ENCODE measurements at places on chromosomes 6 and 20. TPM values are rescaled to one million over a fixed set of nuclear protein-coding genes. Genes with fewer than 3 reads are reported as not detected.

RAB5IF gene
- 61.6 TPM for total RNA-seq

ADGRB3 gene
- 1.7 TPM for total RNA-seq

VSX1 gene
- total RNA-seq: 0.38 TPM

MYO6 gene
- total RNA-seq: 6.5 TPM

LGSN gene
- total RNA-seq: not detected

RSPH3 gene
- total RNA-seq: 10.1 TPM

- DNase-seq: no peak
Observed at GRCh38 chr20:48745330-48745729, 82.5 kb downstream of the PREX1 start.

DNA sequence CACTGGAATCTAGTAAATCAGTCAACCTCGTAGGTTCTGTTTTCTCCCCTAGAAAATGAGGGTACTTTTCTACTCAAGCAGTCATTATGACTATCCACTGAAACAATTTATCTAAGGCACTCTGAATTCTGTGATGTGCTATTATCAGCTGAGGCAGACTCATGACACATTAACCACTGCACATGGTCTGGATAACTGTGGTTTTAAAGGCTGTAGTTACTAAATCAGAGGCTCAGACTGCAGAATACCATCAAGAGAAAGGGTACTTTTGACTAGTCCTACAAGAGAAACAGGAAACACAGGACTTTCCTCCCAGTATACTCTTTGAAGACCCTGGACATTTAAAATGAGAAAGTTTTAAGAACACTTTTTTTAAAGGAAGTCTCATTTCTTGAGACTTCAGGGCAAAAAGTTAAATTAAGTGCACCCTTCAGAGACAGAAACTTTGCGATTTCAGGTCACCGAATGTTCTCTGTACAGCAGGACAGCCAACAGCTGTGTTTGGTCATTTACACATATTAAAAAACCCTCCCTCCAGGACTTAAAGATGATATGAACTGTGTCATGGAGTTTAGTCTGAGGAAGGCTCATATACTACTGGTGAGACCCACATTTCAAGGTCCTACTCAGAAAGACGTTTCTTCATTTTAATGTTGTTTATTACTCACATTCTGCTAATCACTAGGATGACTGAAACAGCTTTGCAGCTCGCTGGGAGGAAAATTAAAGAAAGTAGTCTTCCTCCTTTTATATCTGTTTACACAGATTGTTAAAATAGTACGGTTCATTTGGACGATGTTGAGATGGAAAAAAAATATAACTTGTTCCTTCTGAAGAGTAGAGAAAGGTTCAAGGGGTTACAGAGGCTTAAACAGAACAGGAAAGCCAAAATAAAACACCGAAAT is 19.9 kb downstream of the ATXN1 start:
- no peak for DNase-seq

- DNase-seq: no peak
Observed at GRCh38 chr6:114085211-114085610, 114.3 kb upstream of the HDAC2 start.

GRCh38 chr6:39181826-39182225 is 47.4 kb downstream of the KCNK5 start:
- DNase-seq: no peak

DNA sequence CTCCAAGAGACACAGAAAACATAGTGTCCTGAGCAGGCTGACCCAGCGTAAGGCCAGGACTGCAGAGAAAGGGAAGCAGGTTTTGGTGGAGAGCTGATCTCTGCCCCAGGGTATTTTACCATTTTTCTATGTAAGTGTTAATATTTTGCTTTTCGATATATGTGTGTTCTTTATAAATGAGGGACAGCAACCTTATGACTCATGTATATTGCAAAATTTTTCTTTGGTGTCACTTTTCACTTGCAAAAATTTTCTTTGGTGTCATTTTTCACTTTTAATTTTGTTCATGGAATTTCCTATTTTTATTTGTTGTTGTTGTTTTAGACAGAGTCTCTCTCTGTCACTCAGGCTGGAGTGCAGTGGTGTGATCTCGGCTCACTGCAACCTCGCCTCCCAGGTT is 34.6 kb upstream of the PXDC1 start:
- DNase-seq: no peak

DNA sequence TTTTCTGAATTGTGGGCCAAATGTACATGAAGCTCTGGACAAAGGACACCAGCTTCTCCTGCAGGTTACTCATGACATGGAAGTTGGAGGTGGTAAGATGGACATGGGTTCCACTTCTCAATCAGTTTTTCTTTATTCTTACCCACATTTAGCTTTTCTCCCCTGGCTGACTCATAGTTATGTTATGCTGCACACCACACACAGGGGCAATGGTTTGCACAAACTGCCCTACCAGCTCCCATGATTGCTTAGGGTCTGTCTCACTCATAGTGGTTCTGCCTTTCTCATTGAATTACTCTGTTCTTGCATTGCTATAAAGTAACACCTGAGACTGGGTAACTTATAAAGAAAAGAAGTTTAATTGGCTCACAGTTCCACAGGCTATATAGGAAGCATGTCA is 4.5 kb upstream of the CD109 start:
- no peak for DNase-seq

- no peak for DNase-seq
Observed at GRCh38 chr6:153677522-153677921, 361.5 kb upstream of the OPRM1 start.

DNA sequence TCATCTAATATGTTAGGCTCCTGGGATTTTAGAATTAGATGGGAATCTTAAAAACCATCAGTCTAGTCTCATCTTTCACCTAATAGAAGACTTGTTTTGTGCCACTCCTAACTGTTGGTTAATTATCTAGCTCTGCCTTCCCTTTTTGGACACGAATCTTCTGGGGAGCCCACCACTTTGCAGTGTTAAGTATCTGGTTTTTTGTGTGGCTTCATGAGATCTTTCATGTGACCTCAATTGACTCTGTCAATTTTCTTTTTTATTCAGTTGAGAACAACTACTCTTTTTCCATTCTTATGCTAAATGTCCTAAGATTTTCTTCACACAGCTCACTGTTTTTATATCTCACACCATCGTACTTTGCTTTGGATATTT is 16.9 kb downstream of the TBPL1 start:
- DNase-seq: no peak

DNA sequence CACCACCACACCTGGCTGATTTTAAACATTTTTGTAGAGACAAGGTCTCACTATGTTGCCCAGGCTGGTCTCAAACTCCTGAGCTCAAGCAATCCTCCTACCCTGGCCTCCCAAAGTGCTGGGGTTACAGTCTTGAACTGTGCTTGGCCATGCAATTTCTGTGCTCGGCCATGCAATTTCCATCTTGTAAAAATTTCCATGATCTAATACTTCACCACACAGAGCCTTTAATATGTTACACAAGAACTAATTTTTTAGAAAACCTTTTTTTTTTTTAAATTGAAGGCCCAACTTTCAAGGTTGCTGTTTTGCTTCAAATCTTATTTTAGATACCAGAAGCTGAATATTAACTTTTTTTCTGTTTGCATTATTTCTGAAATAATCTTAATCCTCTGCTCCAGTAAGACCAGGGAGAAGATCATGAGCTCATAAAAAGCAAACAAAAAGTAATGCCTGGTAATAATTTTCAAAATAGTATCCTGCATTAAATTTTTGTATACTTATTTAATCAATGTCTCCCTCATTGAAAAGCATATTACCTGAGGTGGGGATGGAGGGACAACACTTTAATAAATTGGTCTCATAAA is 38.1 kb upstream of the ARMC2 start:
- DNase-seq: no peak

GRCh38 chr6:165618241-165618640 is 44.8 kb downstream of the PDE10A start:
- DNase-seq: no peak

GRCh38 chr6:97703661-97704060 is 420.6 kb upstream of the MMS22L start:
- no peak for DNase-seq

GRCh38 chr6:39884696-39885095 is 49.6 kb downstream of the MOCS1 start:
- DNase-seq: no peak

DNA sequence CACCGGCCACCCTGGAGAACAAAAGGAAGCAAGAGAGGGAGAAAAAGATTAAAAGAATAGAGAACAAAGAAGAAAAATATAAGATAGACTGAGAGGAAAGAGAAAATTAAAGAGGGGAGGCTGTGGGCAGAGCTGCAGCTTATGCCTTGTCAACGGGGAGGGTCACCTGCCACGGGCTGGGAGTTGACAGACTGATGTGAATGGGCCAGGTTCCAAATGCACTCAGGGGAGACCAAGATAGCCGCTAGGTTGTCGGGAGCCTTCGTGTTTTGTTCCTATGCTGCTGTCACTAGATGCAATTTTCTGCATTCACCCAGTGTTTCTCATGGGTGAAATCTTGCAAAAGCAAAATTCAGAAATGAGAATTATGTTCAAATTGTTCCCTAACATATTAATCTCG is 119.6 kb upstream of the MTHFD1L start:
- DNase-seq: peak; percentile 38

DNA sequence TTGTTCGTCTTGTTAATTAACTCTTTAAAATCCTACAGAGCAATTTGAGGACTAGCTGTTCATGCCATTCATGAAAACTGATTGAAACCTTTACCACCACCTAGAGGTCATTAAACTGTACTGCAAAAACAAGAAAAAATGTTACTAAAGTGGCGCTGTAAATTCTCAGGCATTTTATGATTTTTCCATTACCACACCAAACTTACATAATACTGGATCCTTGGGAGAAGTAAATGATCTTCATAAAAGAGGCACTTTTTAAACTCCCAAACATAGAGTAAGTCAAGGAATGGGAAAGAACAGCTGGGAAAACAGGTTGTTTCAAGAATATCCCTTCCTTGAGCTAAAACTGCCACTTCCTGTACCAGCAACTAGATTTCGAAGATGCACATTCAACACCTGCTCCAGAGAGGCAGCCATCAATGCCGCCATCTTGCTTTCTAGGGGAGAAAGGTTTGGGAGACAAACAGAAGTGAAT is 54.3 kb downstream of the MYLIP start:
- DNase-seq: no peak

- no peak for DNase-seq
Observed at GRCh38 chr20:20872428-20872827, 160.0 kb upstream of the RALGAPA2 start.

GRCh38 chr6:99362678-99363268 is 13.3 kb upstream of the FAXC start:
- no peak for DNase-seq

DNA sequence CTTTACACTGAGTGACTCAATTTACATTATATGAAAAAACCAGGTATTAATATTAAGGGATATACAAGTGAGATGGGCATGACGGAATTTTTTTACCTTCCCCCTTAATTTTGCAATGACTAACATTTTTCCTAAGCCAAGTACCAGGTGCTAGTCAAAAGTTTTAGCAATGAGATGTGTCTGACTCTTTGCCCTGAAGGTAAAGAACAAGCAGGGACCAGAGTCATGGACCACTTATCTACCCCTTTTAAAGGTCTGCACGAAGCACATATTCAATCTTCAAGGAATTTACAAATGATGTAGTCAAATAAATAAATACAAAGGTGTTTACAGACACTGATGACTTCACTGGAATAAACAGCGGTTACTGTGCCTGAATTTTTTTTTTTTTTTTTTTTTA is 1.4 kb downstream of the GLO1 start:
- DNase-seq: no peak

DNA sequence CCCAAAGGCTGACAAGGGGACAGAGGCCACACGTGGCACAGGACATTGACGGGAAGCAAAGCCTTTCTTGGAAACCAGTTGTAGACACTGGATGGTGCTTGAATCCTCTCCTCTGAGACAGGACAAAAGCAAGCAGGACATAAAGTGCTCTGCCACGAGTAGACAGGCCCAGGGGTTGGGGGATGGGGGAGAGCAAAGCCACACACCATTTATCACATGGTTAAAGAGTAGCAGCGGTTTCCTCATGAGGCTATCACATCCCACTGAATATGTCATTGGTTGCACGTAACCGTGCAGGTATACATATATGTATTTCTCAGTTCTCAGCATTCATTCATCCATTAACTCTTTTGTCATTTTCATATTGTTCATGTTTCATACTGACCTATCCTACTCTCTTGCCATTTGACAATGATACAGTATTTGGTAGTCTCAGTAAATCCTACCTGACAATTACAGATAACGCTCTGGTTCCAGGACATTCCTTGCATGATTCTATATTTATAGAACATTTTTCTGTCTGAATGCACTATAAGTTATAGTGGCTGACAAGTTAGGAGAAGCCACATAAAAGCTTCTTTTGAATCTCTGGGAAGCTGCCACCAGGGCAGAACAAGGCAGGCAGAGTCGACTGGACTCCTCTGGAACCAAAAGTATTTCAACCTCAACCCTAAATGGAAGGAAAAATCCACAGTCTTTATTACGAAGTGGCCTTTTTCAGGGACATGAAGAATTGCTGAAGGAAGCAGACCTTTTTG is 23.5 kb downstream of the METTL24 start:
- DNase-seq: no peak

DNA sequence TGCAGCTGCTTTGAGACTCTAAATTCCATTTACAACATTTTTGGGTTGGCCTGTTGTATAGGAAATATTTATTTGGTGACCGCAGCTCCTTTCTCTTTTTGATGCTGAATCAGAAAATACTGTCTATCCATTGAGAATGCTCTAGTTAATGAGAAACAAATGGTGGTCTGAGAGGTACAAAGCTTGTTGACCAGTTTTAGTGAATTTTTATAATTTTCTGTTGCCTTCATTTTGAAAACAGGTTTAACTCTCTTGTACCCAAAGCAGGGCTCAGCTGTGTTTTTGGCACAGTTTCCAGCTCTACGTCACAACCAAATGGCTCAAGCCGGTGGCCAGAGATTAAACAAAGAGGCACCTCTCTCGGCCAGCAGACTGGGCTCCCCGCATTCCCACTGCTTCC is 113.2 kb downstream of the FNDC1 start:
- DNase-seq: no peak

- DNase-seq: no peak
Observed at GRCh38 chr6:93418033-93418407, 1.3 kb downstream of the EPHA7 start.

- DNase-seq: no peak
Observed at GRCh38 chr6:7200598-7201443, 93.1 kb downstream of the RREB1 start.

DNA sequence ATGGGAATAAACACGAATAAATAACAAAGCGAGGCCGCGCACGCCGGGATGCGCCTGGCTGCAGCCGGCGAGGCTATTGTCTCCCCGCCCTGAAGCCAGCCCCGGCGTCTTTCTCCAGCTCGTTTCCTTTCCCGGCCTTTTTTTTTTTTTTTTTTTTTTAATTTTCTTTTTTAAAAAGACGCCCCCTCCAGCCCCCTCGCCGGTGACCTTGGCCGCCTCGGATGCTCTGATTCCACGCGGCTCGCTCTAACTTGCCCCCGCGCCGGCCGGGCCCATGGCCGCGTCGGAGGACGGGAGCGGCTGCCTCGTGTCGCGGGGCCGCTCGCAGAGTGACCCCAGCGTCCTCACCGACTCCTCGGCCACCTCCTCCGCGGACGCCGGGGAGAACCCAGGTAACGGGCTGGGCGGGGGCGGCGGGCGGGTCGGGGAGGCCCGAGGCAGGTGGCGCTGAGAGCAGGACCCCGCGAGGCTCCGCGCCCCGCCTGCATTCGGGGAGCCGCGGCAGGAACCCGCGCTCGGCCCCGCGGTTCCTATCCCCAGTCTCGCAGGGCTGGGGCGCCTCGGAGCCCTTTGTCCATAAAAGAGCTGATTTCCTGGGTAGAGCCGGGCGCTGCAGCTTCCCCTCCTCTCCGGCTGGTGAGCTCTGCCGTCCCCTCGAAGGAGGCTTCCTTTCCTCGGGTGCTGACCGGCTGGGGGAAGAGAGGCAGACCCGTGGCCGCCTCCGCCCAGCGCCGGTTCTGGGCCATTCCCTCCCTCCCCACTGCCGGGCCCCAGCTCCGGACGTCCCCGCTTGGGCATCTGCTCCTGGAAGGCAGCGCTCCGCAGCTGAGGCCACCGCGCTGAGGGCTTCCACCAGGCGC is 631 bp downstream of the PHACTR3 start:
- DNase-seq: no peak

Data from left cardiac atrium (tissue), 4 donors.